ENCODE measurements at places on chromosomes 3 and 15.

DNA sequence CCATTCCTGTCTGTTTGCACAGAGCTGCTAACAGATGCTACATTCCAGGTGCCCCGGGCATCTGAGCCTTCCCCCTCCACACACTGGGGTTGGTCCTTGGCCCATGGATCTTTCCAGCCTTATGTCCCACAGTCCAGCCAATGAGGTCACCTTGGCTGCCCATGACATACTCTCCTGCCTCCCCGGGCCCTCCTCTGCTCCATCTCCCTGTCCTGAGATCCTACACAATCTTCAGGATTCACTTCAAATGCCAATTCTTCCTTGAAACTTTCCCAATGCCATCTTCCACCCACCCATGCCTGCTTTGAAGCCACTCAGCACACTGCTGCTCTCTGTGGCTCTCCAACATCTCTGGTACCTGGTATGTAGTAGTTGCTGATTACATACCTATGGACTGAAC is 4.3 kb downstream of the CHRNA3 start:
- no peak for DNase-seq

DNA sequence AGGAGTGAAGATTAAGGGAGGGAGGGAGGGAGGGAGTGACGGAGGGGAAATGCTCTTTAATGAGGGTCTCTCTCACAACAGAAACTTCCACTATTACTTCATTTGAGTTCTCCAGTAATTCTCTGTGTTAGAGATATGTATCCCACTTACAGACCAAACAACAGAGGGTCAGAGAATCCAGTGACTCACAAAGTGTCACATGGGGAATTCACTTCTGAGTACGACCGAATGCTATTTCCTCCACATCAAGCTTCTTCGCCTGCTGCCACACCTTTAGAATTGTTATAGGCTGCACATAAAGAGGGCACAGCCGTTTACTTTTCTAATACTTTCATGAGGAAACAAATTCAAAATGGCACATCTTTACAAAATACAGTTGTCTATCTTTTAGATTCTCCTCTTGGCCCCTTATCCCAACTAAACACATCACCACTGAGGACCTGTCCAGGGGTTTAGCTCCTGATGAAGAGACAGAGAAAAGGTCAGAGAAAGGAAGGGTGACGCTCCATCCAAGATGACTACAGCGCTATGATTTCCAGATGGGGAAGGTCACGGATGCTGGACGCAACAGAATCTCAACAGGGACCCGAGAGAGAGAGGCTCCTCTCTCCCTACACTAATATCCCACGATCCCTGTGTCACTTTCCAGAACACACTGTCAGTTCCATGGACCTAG is 119.0 kb downstream of the XXYLT1 start:
- DNase-seq = no peak

GRCh38 chr3:197343656-197344408 is 45.4 kb upstream of the DLG1 start:
- DNase-seq = no peak

DNA sequence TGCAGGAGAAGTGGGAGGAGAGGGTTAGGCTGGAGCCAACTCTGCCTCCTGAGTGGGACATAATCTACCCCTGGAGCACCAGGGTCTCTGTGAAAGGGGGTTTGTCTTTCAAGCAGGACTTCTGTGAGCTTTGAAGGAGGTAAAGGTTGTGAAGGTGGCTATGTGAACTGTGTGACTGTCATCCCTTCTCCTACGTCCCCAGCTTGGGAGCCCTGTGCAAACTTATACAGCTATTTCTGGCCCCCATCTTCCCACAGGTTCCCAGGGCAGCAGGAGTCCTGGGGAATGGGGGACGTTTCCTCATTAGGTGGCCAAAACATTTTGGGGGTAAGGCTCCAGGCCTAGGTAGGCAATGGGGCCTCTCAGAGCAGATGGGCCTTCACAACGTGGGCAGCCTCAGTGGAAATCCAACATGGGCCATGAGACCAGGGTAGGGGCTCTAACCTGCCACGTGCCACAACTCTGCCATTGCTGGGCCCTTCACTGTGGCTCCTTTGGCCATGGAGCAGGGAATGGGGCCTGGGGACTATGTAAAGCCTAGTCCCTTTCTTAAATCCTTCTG is 3.5 kb downstream of the VIPR1 start:
- DNase-seq = no peak

GRCh38 chr3:134477938-134478337 is 7.8 kb downstream of the ANAPC13 start:
- DNase-seq = no peak

GRCh38 chr3:115062009-115062408 is 85.1 kb downstream of the ZBTB20 start:
- no peak for DNase-seq

All from hematopoietic multipotent progenitor cell treated with erythropoietin and hydrocortisone succinate and interleukin-3 and kit ligand, for 6 days (in vitro differentiated cells).